ENCODE measurements at places on chromosomes 16 and 17.
A peak's percentile ranks its signal among the peaks of the same experiment; 100 is the strongest.

DNA sequence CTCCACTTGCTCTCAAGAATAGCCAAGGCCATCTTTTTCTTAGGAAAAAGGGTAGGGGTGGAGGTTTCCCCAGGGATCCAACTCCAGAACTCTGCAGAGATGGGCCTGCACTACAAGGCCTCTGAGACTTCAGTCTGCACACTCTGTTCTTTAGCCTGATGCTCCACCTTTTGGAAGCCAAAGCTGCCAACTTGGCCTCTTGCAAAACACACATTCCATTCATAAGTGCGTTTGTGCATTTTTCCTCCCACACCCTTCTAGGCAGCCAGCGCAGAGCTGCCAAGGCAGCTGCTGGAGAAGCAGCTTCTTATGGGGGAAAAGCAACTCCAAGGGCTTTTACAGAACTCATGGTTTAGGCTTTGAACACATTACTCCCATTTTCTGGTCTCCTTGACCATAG lies 45.3 kb downstream of the REXO5 start:
- DNase-seq = no peak

DNA sequence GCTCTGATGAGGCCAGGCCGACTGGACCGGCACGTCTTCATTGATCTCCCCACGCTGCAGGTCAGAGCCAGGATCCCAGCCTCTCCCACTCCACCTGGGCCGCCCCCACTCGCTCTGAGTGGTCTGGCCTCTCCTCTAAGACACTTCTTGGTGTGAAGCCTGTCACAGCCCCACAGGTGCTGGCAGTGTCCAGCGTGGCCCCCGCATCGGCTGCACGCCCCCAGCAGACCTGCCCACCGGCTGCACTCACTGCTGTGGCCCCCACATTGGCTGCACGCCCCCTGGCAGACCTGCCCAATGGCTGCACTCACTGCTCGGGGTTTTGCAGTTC lies 15.8 kb upstream of the RPL13 start:
- no peak for DNase-seq

DNA sequence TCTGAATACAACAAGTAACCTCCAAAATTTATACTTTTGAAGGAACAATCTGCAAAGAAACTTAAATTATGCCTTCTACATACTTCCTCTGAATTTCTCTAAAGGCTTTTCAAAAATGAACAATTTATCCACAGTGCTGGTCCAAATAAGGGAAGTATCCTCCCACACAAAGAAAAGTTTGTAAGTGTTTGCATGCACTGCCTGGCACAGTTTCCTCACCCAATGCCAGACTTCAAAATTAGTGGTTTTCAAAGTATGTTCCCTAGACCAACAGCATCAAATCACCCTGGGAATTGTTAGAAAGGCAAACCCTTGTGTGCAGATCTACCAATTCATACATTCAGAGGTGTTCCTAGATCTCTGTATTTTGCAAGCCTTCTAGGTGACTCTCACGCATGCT lies 82.5 kb downstream of the PCTP start:
- DNase-seq = no peak

GRCh38 chr16:57530104-57530521 lies 6.3 kb downstream of the CCDC102A start:
- DNase-seq = peak; percentile 73

GRCh38 chr17:81401723-81402529 lies 6.7 kb downstream of the BAHCC1 start:
- no peak for DNase-seq

GRCh38 chr17:66406701-66407644 lies 104.6 kb downstream of the PRKCA start:
- no peak for DNase-seq

DNA sequence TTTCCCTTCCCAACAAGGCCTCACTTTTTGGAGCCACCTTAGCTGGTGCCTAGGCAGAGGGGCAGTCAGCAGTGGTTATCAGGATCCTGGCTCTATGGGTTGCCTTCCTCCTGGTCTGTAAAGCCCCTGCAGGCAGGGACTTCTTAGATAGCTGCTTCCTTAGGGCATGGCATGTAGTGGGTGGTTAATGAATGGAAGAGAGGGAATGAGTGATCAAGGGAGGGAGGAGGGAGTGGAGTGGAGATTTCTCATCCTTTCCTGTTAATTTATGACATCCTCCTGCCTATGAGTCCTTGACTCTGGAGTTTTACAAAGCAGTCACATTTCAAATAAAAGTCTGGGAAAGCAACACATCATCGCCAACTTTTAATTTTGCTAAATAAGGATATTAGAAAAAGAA lies 40.7 kb downstream of the SNX20 start:
- DNase-seq = no peak

DNA sequence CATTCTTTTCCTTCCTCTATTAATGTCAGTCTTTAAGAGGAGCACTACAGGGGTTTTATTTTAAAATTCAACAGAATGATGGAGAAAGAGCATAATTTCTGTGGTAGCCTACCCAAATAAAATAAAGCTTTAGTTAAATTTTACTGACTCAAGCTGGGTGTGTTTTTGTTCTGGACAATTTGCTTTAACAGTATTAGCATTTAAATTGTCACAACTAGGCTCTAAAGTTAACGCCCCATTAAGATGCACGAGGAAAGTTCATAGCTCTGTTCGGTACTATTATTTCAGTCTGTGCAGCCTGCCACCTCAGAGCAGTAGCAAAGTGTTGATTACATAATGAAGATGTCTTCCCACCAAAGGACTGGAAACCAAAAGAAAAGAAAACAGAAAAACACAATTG lies 52.0 kb downstream of the CDK12 start:
- no peak for DNase-seq

- DNase-seq = no peak
These were observed 22.2 kb downstream of the CLEC19A start for GRCh38 chr16:19307587-19308241.

GRCh38 chr17:55588446-55589242 lies 77.4 kb upstream of the SMIM36 start:
- DNase-seq = no peak

DNA sequence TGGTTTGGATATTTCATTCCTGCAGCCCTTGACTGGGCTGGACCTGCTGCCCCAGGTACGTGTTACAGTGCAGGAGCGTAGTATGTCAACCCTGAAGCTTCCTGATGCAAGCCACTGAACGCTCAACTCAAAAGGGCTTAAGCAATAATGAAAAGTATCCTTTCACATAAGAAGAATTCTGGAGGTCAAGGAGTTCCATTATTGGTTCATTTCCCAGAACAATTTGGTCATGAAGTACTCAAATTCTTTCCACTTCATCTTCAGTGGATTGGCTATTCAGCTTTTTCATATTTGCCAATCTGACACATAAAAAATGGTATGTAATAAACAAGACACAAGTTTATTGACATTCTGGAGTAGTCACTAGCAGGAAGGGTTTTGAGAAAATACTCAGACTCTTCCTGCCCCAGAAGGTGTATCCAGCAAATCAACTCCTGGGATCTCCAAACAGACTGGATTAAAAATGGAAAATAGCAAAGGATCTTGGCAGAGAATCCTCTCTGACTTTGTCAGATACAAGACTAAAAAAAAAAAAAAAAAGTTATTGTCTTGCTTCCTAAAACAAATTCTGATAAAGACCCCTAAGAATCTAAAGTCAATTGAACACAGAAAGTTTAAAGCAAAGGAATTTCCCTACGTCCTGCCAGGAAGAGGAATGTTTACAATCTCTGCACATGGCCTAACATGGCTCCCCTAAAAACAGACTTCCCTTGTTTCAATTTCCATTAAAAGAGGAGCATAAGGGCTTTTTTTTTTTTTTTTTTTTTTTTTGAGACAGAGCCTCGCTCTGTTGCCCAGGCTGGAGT lies 37.5 kb upstream of the WSB1 start:
- no peak for DNase-seq

DNA sequence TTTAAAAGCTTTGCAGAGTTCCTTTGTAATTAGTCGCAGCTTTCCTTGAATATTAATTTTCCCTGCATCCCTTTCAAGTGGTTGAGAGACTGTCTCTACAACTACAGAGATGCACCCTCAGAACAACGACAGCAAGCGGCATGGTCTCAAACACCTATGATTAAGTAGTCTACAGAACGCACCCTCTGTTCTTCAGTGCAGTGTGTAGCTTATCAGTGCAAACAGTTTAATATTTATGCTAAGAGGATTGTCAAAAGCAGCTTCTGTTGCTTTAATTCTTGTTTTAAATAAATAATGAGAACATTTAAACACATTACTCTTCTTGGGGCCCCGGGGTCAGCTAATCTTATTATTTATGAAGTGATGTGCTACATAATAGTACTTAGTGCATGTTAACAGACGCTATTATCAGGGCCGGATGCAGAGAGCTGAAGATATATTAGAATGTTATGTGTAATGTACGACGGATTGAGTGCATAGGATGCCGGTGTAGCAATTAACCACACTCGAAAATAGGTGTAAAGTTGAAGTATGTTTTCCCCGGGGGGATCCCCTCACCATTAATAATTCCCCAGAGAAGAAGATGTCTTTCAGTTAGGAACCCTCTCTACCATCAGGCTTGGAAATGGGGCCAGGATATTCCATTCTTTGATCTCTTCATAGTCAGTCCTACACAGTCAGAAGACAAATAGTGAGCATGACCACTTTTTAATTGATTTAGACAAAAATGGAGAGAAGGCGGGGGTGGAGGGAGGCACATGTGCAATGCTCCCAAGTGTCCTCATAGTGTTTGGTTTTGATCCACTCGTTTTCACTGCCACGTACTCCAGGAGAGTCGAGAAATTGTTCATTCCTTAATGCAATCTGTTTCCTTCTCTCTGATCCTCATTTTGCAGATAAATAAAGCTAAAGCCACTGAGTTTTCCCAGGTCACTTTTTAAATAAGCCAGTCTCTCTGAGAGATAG lies 176.3 kb downstream of the IRX3 start:
- DNase-seq = no peak

DNA sequence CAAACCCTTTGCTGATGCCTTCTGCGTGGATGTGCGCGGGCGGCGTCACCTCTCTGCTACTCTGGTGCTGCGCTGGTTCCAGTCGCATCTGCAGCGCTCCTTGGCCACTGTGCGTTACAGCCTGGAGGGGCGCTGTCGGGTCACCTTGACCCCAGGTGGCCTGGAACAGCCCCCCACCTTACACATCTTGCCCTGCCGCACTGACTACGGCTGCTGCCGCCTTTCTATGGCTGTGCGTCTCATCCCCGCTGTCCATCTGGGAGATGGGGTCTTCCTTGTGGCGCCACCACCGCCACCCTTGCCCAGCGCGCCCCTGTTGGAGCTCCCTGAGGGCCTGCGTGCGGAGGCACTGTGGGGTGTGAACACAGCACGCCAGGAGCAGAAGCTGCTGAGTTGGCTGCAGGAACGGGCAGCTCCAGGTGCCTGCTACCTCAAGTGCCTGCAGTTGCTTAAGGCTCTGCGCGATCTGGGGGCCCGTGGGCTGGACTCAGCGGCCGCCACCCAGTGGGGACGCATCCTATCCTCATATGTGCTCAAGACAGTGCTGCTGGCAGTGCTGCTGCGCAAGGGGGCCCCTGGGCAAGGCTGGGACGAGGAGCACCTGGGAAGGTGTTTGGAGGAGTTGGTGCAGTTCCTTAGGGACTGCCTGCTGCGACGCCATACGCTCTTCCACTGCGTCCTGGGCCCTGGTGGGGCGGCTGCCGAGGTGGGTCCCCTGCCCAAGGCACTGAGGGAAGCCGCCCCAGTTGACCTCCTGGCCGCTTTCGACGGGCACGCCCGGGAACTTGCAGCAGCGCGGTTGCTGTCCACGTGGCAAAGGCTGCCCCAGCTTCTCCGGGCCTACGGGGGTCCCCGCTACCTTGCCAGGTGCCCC lies 1.6 kb downstream of the ITPRIPL2 start:
- no peak for DNase-seq

- DNase-seq = no peak
These were observed 849 bp downstream of the CAPN15 start for GRCh38 chr16:528111-529011.

DNA sequence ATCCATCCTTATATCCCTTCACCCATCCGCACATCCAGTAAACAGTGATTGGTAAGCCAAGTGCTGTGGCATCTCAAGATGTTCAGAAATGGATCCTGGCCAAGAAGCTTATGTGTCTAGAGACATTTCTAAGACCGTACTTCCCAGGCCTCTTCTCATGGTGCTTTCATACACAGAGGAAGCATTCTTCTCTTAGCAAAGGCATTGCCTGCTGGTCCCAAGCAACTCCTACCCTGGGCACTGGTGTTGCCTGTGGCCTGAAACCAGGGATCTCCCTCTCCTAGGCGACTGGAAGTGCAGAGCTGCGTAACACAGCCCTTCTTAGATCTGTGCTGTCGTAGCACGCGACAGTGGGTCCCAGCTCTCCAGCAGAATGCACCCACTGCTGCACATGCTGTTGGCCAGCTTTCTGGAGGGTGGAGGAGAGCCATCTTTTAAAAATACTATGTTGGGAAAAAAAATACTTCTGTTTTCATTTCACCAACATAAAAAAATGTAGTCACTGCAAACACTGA lies 182.9 kb downstream of the CCDC182 start:
- DNase-seq = no peak

DNA sequence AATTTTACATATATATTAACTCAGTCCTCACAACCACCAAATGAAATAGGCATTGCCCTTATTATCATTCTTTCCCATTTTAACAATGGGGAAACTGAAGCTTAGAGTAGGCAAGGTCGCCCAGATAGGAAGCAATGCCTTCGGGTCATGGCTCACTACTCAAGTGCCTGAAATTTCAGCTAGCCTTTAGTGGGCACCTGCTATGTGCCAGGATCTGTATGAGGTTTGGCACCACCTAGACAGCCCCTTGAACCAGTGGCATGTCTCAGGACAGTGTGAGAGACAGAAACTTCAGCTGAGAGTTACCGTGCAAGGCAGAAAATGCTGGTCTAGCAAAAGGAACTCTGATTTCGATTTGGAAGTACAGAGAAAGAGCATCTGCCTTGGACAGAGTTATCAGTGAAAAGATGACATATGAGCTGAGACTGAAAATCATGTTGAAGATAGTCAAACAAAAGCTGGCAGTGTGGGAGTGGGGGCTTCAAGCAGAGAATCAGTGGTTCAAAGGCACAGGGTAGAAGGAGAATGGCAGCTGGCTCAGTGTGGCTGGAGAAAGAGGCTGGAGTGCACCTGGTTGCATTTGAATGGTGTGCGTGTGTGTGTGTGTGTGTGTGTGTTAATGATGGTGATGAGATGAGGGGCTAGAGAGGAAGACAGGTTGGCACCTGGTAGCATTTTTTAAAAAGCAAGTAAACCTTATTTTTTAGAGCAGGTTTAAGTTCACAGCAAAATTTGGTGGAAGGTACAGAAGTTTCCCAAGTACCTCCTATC lies 29.1 kb downstream of the CDH13 start:
- no peak for DNase-seq

GRCh38 chr16:56425439-56425832 lies at the start of gene AMFR:
Gene AMFR (minus strand): TSS chr16:56425545. CDS start chr16:56425327, 218 bp downstream.
- peak; percentile 79 for DNase-seq

DNA sequence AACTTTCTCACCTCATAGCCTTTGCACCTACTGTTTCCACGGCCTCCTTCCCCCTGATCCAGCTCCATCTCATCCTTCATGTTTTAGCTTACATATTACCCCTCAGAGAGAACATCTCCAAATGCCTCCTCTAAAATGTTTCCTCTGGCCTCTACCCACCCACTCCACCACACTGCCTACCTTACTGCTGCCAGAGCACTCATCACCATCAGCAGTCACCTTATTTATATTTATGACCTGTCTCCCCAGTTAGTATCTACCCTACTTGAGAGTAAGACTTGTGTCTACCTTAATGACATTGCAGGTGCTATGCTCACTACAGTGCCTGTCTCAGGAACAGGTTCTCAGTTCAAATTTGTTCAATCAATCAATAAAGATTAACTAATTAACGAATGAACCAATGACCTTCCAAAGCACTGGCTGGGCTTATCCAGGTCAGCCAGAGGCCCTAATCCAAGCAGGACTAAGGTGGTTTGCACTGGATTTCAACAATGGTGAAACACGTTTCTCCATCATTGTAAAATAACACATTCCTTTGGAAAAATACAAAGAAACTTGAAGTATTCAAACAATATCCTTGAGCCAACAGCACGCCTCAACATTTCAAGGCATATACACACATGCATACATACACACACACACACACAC lies 41.1 kb downstream of the AMFR start:
- DNase-seq = no peak
